ENCODE measurements at places on chromosomes 6 and 20. TPM values are rescaled to one million over a fixed set of nuclear protein-coding genes. Genes with fewer than 3 reads are reported as not detected.

Gene AFG1L
- 2.8 TPM for polyA plus RNA-seq

Gene RIMS1
- polyA plus RNA-seq = 0.15 TPM

Gene SRSF12
- 0.22 TPM for polyA plus RNA-seq

Gene MYO6
- polyA plus RNA-seq = 11.6 TPM

Gene EYA2
- polyA plus RNA-seq = 26.4 TPM

Gene AHI1
- 6.3 TPM for polyA plus RNA-seq

Gene SCUBE3
- 0.25 TPM for polyA plus RNA-seq

Gene MAP7
- 13.1 TPM for polyA plus RNA-seq

Gene TRDN
- polyA plus RNA-seq = 0.22 TPM

Gene MUC22
- polyA plus RNA-seq = not detected

Data from adipose tissue (tissue), 3 donors.